G401 (cell line): ENCODE measurements at places on chromosomes 6 and 20.

GRCh38 chr20:51084593-51085377 is 61.9 kb upstream of the KCNG1 start:
- DNase-seq: no peak

DNA sequence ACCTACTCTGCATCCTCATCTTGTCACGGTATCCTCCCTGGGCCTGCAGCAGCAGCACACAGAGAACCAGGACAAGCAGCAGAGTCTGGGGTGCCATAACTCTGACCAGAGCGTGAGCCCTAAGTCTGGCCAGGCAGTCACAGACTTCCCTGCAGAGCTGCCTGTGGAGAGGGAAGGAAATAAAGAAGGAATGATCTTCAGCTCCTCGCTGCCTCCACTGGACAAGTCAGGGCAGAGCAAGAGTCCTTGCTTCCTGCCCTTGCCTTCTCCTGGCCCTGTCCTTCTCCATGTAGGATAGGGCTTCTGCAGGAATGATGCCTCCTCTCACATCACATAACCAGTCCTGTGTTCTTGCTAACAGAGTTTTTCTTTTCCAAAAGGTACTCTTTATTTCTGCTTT is 15.9 kb upstream of the WFDC11 start:
- no peak for DNase-seq

GRCh38 chr6:88031550-88031949 is 16.1 kb upstream of the SPACA1 start:
- no peak for DNase-seq

- no peak for DNase-seq
Measured at GRCh38 chr6:136093835-136094234, 156.3 kb downstream of the MTFR2 start.

- peak; percentile 94 for DNase-seq
Measured at GRCh38 chr20:47501482-47502270, at the start of gene NCOA3. TSS of gene NCOA3 (plus strand) at chr20:47501887. CDS start at chr20:47622248, 120,361 bp downstream.

DNA sequence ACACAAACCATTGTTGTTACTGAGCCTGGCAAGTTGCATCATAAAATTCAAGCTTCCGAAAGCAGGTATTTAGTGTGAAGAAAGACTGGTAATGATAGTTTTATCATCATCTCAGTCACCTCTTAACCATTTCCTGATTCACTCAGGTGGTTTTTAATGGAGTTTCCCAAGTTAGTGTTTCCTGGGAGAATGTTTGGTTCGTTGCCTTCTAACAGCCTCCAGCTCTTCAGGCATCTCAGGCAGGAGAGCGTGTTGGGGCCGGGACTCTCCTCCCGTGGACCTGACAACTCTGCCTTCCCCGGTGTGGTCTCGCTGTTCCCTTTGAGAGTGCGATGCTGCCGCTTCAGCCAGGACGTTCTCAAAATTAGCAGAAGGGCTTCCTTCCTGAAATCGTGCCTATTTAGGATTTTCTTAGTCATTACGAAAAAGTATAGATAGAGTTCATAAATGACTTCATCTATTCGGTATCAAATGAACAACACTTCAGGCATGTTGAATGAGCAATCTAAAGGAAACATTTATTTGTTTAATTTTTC is 105.0 kb upstream of the QKI start:
- DNase-seq: no peak
